HEK293T (cell line): ENCODE measurements at places on chromosomes 7 and 10.

DNA sequence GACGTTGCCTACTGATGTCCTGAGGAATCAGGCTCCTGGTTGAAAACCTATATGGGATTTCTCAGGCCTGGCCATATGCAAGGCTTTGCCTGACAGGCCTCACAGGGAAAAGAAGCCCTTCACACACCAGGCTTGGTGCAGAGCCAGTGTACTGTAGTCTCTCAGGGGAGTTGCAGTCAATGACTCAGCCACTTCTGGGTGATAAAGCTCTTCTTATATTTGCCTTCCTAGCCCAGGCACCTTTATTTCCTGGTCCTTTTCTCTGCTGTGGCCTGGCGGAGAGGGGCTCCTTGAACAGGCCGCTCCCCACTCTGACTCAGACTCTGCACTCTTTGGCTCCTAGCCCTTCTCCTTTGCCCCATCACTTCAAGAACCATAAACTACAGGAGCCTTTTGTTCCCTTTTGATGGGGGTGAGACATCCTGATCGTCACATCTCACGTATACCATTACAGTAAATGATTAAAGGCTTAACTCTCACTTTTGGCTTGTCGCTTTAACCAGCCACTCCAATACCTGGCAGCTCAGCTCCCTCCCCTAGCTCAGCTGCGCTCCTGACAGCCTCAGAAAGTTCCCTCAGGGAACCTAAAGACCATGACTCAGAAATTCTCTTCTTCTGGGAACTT is 33.5 kb downstream of the DPY19L1 start:
- DNase-seq: no peak

GRCh38 chr10:13440185-13441061 is 88.4 kb downstream of the BEND7 start:
- DNase-seq: peak; percentile 88

- no peak for DNase-seq
These were observed 106.0 kb downstream of the CXCL12 start for GRCh38 chr10:44278837-44279324.

DNA sequence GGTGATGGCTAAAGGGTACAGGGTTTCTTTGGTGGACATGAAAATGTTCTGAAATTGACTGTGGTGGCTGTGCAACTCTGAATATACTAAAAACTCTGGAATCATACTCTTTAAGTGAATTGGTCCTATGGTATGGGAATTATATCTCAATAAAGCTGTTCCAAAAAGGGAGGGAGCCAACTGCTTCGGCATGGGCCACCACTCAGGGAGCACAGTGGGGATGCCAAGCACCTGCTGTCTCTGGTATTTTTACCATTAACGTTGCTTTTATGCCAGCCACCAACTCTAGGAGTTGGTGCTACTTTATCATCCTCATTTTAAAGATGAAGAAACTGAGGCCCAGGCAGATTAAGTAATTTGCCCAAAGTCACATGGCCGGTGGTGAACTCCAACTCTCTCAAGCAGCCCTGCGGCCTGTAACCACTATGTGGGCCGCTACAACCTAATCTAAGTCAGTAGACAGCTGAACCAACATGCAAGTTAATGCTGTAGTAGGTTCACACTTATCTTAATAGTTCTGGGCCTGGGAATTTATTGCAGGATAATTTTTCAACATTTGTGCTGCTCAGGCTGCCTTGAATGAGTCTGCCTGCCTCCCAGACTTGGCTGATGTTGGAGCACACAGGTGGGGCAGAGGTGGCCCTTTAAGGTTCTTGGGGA is 20.8 kb downstream of the SH3PXD2A start:
- DNase-seq: no peak
